Uterus (tissue), 4 donors: ENCODE measurements at places on chromosomes 7 and 10. TPM values are rescaled to one million over a fixed set of nuclear protein-coding genes. Genes with fewer than 3 reads are reported as not detected.

GRCh38 chr10:119138346-119139306, 26.9 kb downstream of the SFXN4 start:
- no peak for DNase-seq

DNA sequence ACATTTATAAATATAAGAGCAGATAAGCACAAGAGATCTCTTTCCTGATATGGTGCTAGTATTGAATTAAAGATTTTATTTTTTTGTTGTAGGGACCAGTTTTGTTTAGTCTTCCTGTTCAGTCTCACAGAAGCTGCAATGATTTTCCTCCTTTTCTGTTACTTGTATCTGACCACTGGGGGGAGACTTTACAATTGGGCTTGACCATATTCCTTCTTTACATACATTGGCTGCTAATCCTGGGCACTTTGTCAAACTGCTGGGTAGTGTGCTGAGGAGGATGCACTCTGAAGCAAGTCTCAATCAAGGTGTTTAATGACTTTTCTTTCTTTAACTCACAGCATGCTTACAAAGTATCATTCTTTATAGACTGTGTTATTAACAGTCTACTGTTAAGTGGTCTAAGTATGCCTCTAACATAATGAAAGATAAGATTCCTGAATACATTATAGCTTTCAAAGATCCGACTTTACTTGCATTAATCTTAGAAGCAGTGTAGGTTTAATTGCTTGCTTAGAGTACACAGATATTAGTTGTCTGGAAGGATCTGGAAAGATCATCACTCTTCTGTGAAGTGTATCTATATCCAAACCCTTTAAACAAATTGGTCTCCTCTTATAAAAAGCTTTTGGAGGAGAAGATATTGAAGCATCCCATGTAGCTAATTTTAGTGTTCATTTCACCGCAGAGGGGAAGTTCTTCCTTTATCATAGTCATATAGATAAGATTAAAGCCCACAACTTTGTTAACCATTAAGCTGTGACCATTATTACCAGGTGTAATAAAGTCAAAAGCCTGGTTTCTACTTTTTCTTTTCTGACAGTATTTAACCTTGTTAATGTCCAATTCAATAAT, 3.1 kb downstream of the PALS2 start:
- DNase-seq: peak; percentile 15

- no peak for DNase-seq
These were observed 173.9 kb upstream of the GRM3 start for GRCh38 chr7:86469680-86470295.

DNA sequence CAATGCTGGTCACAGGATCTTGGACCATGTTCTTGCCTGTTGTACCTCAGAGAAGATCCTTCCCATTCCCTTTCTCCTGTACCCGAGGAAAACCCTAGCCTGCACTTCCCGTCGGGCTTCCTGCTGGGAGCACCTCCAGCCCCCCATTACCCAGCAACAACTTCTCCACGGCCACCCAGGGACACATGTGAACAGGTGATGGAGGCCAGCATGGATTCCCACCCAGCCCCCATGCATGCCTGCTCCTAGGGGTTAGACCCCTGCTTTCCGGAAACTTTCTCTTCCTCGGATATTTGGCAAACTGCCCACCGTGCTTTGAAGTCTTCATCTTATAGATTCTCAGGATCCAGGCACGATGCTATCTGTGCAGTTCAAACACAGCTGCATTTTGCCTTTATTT, 67.3 kb downstream of the CALML3 start:
- DNase-seq: no peak

GRCh38 chr7:52992479-52993162, 42.8 kb upstream of the POM121L12 start:
- no peak for DNase-seq

DNA sequence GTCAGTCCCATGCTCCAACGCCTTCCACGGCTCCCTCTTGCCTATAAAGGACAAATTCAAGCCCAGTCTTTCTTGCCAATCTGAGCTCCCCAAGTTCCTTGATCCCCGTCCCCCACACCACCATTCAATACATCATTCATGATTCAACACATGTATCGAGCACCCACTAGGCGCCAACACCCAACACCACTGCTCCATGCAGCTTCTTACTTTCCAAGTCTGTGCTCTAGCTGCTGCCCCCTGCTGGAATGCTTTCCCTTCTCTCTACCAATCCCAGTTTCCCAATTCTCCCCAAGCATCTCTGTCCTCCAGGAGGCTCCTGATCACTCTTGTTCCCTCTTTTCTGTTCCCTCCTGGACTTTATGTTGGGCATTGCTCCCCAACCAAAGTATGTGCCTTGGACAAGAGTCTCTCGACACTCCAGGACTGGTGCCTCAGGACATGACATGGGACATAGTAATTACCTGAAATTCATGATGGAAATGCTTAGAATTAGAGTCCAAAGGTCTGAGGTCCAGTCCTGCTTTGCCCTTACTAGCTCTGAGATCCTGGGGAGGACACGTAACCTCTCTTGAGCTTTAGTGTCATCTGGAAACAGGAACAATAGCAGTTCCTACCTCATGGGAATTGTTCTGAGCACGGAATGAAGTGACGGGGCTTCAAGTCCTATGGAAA, 172.7 kb downstream of the NEURL1 start:
- no peak for DNase-seq

DNA sequence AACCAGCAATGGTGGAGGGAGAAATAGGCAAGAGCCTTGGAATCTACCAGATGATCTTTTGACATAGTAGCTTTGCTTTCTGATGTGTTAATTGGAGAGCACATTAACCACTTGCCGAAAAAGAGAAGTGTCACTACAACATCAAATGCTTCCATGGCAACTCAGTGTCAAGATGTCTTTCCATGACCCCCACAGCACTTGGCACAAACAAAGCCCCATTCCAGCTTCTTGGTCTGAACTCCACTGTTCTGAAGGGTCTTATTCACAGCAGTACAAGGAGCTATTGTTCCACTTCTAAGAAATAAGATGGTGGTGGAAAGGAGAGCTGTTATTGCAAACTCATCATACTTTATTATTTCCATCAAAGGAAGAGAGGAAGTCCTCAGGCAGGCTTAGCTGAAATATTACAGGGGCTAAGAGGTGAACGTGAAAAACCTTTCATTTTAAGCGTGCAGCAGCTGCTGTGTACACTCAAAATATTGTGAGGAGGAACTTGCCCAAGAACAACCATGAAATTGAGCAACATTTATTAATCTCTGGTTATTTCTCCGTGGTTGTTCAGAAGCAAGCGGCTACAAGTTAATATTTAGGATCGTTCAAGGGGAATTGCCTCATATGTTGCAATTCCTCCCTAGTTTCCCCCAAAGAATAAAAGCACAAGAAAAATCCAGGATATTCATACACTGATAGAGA, 354.8 kb upstream of the CELF2 start:
- no peak for DNase-seq

GRCh38 chr10:37710831-37711616, 146.4 kb downstream of the ZNF248 start:
- no peak for DNase-seq

GRCh38 chr7:74294191-74294998, 5.2 kb downstream of the CLIP2 start:
- peak; percentile 33 for DNase-seq

DNA sequence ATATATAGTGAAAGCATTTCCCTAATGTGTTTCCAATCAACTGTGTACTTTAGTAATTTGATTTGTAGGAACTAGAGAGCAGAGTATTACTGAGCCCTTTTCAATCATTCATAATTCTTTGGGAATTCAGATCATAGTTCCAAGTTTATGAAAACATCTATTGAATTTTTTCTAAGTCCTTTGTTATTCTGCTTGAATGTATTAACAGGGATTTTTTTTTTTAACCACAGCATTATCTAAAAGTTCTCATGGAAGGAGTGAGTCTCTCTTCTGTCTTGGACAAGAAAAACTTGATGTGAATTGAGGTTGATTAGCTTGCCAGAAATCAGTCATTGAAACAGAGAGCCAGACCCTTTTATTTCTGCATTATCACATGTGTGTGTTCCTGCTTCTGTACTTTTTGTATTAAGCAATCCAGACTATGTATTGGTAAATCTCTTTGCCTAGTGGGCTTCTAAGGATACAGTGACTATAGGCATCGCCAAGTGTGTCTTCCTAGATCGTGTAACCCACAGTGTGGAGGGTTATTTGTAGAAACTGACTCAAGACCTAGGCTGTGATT, 59.9 kb downstream of the BMPER start:
- DNase-seq: no peak

The AGBL3 gene
- total RNA-seq: 0.29 TPM

The TRIM50 gene
- not detected for total RNA-seq

The GPAM gene
- 5.9 TPM for total RNA-seq

The FBXL13 gene
- 3.1 TPM for total RNA-seq
